ENCODE measurements at places on chromosomes 5 and 9.

DNA sequence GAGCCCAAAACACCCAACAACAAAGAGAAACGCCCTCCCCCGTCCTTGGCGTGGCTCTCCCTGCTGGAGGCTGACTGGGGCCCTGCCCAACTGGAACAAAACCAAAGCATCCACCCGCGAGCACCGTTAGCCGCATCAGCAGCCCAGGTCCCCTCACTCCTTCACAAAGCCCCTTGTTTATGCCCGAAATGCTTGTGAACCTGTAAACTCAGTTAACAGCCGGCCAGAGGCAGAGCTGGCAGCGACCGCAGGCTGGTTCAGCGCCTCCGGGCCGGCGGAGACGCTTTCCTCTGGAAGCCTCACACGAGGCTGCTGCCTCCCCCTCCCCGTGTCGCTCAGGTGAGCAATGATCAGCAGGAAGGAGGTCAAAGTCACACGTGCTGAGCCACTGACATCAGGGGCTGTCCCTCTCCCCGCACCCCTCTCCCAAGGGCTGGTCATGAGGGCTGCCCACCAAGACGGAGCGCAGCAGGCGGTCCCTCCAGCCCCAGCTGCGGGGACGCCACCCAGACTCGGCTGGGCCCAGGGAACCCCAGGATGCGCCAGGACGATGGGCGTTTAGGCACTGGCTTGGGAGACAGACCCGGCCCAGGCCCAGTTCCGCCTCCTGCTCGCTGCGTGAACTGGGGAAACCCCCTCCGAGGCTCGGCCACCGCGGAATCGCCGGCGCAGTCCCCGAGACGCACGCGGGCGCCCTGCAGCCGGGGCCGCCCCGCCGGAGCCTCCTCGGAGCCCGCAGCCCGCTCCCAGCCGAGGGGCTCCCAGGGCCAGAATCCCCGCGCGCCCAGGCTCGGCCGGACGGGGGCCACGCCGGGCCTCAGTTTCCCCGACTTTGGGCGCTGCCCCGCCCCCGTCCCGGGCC, 563 bp downstream of the SNAPC4 start:
- DNase-seq: peak; percentile 49

GRCh38 chr5:60010328-60010727, 116.8 kb upstream of the PDE4D start:
- DNase-seq: no peak

GRCh38 chr5:178462816-178463215, 127.4 kb downstream of the COL23A1 start:
- no peak for DNase-seq

DNA sequence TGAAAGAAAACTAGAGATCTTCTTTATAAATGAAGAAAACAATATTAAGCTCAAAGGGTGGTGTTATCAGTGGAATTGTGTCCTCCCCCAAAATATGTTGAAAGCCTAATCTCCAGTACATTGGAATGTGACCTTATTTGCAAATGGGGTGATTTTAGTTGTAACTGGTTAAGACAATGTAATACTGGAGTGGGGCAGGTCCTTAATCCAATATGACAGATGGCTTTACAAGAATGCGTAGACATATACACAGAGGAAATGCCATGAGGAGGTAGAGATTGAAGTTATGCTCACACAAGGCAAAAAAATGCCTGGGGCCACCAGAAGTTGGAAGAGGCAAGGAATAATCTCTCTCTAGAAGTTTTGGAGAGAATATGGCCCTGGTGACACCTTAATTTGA, 13.7 kb upstream of the TRIM32 start:
- DNase-seq: no peak

DNA sequence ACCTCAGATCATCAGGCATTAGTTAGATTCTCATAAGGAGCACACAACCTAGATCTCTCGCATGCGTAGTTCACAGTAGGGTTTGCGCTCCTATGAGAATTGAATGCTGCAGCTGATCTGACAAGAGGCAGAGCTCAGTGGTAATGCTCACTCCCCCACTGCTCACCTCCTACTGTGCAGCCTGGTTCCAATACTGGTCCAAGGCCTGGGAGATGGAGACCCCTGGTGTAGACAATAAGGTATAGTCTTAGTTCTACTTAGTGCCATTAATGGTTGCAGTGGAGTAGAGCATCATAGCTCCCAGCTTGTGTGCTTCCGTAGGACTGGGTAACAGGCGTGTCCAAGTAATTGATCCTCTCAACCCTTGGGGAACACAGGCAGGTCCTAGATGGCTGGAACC, 70.4 kb upstream of the ANKRD55 start:
- no peak for DNase-seq

GRCh38 chr9:31519011-31519410, 865.4 kb upstream of the ACO1 start:
- DNase-seq: peak; percentile 17
